Amniotic epithelial cell (primary cell): ENCODE measurements at places on chromosomes 2 and 18.

- DNase-seq, result no peak
These were observed 16.3 kb downstream of the SIX3 start for GRCh38 chr2:44957656-44958327.

GRCh38 chr2:74596584-74596983, 42.1 kb downstream of the DOK1 start:
- DNase-seq, result no peak

GRCh38 chr2:82013641-82014040, 1709.1 kb upstream of the LRRTM1 start:
- no peak for DNase-seq

GRCh38 chr2:195121341-195121740, 535.7 kb upstream of the SLC39A10 start:
- DNase-seq, result no peak

DNA sequence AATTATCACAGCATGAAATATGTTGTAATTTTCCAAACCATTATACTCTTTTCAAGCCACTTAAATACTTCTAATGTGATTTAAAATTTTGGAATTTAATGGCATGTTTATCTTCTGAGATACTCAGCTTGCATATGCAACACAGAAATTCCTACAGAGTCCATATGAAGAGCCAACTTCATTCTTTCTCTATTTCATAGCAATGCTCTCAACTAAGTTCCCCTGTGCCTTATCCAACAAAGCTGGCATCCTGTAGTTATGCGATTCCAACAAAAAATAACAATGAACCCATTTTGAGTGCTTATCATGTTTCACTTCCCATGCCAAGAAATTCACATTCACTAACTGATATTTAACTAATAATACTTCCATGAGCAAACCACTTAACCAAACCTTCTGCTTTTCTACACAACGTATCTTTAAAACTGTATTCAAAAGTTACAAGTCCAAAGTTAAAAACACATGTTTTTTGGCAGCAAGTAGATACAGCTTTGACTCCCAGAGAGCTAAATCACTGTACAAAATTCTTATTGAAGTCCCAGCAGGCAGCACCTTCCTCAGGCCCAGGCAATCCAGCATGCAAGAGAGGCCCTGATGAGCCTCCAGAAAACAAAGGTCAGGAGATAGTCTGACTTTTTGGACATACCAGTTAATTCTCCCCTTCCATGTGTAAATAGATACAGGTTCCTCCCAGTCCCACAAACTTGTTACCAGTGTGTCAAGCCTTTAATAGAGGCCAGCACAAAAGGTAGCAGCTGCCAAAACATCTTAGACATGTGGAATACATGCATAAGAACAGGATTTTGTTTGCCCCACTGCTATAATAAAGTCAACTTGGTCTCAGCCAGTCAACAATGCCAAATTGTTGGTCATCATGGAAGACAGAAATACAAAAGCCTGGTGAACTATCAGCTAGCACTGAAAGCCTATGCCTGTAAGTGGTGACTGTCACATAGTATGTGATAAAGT, 113.1 kb upstream of the WDR75 start:
- no peak for DNase-seq

DNA sequence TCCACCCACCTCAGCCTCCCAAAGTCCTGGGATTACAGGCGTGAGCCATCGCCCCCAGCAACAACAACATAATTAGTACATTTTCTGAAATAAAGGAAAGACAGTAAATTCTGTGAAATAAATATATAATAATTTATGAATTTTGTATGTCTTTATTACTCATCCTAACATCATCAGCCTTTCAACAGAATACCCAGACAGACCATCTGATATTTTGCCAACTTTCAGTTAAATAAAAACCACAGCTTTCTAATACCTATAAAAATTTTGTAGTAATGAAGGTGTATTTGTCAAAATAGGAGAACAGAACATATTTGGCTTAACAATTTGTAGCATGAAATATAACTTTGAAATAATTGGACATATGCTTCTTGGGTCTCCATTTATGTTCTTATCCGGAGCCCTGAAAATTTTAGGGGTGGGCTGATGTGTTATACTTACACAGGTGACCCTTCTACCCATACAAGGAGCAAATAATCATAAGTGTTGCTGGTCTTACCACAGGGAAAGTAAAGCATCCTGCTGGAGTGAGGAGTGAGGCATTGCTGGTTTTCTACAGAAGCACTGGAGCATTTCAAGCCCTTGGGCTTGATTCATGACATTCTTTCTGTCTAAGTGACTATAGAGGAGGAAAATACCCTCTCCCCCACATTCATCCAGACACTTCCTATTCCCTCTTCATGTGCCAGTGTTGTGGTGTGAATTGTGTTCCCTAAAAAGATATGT, 99.3 kb downstream of the SPOPL start:
- DNase-seq, result no peak

DNA sequence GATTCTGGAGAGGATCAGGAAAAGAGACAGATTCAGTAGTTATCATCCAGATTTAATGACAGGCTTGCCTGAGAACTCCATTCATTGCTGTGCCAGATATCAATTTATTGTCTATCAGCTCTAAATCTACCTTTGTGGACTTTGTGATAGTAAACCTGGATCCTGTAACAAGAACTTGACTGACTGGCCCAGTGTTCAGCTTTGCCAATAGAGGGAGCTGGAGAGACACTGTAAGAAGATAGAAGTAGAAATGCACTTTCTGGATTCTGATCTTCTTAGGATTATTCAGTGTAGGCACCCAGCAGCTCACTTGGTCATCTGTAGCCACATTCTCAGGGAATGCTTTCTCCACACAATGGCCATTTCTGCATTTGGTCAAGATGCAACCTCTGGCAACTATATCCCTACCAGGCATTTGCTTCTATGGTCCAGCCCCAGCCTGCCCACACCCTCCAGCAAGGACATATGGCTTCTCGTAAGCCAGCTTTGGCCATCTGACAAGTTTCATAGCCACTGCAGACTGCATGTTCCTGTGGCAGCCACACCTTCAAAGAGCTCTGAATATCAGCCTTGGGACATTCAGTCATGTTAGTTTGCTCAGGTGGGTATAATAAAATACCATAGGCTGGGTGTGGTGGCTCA, 6.1 kb upstream of the SERPINB8 start:
- DNase-seq, result peak; percentile 67

- DNase-seq, result no peak
These were observed 38.0 kb downstream of the APOB start for GRCh38 chr2:21005700-21006422.

DNA sequence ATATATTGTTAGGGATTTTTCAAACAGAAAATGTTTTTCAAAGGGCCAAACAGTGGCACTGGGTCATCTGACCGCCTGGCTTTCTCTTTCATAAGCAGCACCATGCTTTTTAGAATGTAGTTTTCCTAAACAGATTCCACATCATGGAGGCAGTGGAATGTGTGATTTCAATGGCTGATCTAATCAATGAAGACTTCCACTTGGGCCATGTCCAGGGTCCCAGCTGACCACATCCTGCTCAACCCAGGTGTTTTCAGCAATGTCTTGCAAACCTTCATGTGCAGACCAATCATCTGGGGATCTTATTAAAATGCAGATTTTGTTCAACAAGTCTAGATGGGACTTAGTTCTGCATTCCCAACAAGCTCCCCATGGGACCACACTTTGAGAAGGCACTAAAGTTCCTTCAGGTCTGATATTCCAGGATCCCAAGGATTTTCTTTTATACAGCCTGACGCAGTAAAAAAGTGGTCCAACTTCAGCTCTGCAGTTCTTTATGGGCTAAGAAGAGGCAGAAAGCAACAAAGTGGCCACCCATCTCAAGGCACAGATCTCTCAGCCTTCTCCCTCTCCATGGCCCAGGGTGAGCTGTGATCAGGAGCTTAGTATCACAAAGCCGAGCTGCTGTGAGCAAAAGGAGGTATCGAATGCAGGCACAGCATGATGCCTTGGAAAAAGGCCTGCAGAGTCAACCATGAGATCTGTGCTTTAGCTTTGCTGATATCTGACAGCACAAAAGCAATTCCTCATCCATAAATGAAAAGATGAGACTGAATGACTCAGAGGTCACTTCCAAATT, 3.7 kb downstream of the ALKAL2 start:
- no peak for DNase-seq

- DNase-seq, result no peak
These were observed 32.6 kb downstream of the BCL2 start for GRCh38 chr18:63286926-63287325.

DNA sequence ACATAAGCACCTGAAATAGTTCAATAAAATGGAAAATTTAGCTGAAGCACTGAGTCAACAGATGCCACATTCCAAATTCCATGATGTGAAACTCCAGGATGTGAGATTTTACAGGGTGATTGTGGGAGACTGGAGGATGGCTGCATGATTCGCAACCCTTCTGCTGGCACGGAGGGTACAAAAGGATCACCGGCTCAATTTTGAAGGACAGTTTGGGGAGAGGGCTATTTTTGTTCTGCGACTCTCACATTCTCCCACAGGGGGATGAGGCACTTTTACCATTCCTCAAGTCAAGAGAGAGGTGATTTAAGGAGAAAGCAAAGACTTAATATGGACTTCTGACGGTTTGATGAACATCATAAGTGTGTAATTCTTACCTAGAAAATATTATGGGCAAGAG, 138.1 kb upstream of the CWC22 start:
- no peak for DNase-seq

DNA sequence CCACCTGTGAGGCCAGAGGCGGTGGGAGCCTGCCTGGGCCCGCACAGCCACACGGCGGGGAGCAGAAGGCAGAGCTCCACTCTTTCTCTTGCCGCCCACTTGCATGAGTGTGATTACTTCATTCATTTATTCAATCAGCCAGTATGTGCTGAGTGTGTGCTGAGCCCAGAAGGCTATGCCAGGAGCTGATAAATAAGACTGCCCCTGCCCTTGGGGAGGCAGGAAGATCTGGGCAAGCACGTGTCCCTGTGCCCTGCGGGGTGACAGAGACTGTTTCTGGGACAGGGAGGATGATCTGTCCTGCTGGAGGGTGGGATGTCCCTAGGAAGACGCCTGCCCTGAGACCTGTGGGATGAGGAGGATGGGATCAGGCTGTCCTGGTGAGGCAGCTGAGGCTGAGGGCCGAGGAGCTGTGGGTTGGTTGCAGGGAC, 250.8 kb downstream of the DYSF start:
- no peak for DNase-seq

GRCh38 chr2:171287036-171287571, 126.4 kb upstream of the TLK1 start:
- DNase-seq, result no peak

GRCh38 chr2:57602733-57603132, 443.9 kb upstream of the VRK2 start:
- no peak for DNase-seq

GRCh38 chr2:163345795-163346573, 389.8 kb downstream of the FIGN start:
- DNase-seq, result peak; percentile 50

DNA sequence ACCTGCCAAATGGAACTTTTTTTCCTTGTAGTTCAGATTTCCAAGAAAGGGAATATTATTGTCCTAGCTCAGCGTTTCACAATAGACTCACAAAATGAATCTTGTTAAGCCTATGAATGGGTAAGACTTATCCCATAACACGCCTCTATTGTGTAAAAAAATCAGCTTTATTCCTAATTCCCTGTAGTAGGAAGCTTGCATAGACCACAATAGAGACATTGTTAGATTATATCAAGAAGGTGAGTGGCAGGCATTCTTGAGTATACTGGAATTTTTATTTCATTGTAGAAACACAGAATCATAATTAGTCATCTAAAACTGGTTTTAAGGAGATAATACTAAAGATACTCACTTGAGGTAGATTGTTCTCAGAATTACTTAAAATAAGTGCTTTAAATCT, 46.5 kb upstream of the SLC30A6 start:
- DNase-seq, result no peak

DNA sequence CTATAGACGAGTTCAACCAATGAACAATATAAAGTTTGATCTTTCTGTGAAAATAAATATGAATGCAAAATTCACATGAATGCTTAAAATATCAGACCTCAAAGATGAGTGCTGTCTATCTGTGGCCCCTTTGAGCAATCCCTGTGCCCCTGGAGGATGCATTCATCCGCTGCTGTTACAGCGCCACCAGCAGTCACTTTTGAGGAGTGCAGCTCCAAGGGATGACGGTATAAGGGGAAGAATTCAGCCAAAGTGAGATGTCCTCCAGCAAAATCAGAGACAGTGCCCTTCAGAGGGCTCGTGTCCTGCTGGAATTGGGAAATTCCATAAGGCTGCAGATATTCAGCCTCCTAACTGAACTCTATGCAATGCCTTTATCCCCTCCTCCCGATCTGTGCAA, 12.0 kb upstream of the CHRNA1 start:
- no peak for DNase-seq

GRCh38 chr2:84495539-84496146, 20.7 kb upstream of the DNAH6 start:
- peak; percentile 68 for DNase-seq

DNA sequence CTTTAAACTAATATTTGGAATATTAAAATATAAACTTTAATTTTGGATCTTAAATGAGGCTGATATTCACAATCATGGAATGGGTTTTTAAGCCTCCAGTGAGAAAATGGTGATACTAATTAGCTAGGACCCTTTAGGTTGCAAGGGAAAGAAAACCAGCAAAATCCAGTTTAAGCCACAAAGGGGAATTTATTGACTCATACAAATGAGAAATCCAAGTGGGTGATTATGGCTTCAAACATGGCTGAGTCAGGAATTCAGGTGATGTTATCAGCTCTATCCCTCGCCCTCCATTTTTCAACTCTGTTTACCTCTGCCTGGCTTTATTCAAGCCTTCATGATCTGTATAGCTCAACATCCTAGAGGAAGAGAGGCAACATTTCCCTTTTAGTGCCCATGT, 75.3 kb upstream of the DLX2 start:
- DNase-seq, result peak; percentile 75

GRCh38 chr18:61738488-61738887, 154.3 kb downstream of the RNF152 start:
- peak; percentile 19 for DNase-seq

GRCh38 chr2:120550893-120551446, 184.7 kb upstream of the GLI2 start:
- peak; percentile 34 for DNase-seq

GRCh38 chr2:96547203-96547641, 10.7 kb downstream of the ARID5A start:
- DNase-seq, result no peak

DNA sequence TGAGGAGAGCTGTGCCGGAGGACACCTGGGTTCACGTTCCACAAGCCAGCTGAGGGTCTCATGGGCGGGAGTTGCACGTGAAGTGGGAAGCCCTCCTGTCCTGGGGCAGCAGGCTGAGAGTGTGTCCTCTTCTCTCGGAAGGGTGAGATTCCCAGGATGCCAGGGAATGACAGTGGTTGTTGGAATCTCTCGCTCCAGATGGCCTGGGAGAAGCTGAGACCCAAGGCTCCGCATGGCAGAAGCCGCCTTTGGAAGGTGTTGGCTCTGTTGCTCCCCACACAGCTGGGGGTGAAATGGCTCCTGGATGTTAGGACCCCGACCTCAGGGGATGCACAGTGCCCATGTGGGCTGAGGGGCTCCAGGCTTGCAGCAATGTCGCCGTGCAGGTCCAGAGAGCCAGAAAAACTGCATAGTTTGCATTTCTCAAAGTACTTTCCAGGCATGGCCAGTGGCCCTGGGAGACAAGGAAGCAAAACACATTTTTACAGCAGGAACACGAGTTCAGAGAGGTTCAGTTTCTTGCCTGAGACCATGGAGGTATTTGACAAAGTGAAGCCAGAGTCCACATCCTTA, 153.4 kb downstream of the TMEM18 start:
- no peak for DNase-seq
